NCI-H187 treated with DMSO at 0.1 percent for 48 hours (cell line): ENCODE measurements at places on chromosomes 1 and 21.

DNA sequence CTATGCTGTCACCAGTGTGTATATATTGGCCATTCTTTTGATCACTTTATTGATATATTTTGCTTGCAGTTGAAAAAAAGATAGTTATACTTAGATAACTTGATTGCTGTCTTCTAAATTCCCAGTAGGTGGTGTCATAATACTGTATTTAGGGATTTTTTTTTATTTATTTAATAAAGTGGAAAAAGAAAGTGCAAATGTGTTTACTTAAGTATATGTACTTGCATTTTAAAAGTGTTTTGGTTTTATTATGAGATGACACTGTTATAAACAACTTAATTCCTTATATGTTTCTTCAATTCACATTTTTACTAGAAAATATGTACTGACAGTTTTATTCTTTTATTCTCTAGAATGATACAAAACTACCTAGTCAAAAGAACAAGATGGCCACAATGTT, 164.8 kb downstream of the USP25 start:
- no peak for DNase-seq

DNA sequence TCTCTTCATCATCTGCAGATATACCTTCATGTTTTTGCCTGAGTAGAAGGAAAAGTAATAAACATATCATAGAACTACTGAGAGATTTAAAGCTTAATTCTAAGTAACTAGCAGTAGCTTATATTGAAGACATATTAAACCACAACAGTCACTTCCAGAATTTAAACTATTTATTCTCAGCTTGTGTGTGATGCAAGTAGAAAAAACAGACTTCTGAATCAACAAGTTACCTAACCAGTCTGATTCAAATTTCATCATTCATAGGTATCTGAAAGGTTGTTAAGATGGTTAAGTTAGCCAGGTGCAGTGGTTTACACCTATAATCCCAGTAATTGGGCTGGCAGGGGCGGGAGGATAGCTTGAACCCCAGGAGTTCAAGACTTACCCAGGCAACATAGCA, 41.9 kb downstream of the SPAG17 start:
- DNase-seq: no peak

DNA sequence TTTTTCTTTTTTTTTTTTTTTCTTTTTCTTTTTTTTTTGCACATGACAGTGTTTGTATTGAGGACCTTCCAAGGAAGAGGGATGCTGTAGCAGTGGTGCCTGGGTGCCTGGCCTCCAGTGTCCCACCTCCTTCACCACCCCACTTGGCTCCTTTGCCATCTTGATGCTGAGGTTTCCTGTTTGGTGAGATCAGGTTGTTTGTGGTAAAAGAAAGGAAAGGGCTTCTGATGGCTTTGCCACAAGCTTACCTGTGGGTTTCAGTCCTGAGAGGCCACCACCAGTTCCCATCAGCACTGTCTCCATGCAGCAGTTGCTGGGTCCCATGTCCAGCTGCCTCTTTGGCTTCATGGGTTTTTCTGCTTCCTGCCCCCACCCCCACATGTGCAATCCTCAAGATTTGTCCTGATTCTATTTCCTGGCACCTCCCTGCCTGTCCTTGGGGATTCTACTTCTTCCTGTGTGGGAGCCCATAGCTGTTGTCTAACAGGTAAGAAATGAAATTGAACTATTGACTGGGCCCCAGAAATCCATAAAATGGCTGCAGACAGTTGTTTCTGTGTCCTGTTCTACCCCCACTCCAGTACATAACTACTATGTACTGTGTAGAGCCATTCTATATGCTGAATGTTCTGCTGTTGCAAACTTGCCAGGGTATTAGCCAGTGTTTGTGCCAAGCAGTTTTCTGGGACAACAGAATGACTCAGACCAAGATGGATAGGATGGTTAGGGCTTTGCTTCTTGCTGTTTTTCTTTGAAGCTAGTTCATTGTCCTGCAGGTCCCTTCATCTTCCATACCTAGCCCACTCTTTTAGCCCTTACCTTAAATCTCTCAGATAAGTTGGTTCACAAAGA, 4.2 kb upstream of the CCDC28B start:
- no peak for DNase-seq

DNA sequence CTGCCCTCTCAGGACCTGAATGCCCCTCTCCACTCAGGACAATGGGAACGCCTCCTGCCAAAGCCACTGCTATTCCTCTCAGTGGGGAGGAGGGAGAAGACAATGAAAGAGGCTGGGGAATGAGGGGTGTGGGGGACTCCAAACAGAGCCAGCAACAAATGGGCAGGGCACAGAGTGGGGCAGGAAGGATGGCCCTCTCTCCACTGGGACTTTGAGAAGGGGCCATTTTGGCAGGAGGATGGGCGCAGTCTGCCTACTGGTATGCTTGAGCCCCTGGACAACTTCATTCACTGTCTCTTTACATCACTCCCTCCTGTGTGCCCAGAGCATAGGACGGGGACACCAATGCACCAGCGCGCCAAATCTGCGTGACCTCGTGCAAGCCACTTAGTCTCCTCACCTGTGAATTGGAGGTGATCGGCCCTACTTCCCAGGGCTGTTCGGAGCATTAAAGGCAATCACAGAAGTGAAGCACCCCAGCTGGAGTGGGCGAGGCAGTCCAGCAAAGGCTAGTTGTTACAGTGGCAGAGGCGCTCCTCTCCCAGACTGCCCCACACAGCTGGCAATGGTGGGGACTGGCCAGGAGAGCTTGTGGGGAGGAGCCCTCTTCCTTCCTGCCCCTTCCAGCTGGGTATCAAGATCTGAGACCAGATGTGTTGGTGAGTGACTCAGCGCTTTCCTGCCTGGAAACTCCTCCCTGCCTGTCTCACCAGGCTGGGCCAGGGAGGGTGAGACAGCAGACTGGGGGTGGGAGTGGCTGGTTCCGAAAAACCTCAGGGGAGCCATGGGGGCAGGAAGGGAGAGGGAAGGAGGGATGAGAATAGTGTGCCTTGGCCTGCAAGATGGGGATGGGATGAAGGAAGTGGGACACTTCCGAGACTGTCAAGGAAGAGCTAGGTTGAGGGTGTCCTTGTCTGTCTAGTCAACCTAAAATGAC, 22.4 kb upstream of the SYNC start:
- DNase-seq: no peak

DNA sequence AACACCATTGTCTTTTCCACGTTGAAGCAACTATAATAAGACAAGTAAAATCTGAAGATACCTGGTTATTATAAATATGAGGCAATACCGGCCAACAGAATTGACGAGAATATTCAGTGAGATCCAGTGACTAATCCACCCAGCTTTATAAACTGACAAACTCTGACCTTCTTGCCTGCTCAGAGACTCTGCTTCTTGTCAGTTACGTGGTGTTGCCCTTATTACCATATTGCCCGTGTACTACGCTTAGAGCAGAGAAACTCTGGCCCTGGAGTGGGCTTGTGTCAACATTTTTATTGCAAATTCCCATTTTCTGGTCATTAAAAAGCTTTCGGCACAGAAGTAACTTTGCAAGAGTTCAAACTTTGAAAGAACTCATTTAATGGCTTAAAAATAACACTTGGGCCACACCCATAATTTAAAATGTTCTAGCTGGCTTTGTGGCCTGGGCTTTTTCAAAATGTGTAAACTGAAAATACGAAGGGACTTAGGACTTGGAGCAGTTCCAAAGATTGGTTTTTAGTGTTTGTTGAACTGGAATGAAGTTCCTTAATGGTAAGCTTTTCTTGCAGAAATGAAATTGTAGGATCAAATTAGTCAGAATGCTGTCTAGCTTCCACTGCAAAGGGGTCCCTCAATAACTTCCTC, 266.2 kb downstream of the LMO4 start:
- DNase-seq: no peak

DNA sequence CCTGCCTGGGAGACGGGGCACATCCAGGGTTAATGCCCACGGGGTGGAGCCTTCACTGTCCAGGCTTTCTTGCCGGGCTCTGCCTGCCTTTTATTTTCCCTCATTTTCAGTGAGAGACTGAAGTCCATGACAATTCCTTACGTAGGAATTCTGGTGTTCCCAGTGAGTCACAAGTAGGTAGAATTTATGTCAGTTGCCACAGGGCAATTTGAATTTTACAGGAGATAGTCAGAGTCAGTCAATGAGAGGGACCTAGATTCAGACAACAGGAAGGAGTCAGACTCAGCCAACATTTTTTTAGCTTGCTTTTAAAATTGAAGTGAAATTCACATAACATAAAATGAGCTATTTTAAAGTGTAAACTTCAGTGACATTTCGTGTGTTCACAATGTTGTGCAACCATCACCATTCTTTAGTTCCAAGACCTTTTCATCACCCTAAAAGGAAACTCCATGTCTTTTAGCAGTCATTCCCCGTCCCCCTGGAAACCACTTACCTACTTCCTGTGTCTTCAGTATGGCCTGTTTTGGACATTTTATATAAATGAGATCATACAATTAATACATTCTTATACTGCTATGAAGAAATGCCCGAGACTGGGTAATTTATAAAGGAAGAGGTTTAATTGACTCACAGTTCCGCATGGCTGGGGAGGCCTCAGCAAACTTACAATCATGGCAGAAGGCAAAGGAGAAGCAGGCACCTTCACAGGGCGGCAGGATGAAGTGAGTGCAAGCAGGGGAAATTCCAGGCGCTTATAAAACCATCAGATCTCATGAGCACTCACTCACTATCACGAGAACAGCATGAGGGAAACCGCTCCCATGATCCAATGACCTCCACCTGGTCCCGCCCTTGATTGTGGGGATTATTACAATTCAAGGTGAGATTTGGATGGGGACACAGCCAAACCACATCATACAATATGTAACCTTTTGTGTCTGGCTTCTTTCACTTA, 14.6 kb downstream of the AJAP1 start:
- DNase-seq: no peak

DNA sequence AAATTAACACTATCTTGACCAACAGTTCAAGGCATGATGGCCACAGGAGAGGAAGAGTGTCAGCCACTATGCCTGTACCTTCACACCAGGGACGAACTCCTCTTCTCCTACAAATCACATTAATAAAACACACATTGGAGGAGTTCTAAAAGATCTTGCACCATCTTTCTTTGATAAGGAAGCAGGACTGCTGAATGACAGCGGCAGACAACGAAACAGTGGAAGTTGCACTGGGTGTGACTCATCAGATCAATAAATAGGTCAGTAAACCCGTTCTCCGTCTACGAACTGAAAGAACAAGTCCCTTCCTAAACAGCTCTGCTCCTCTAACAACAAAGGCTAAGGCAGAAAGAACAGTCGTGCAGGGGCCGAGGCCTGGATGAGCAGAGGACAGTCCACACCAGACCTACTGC, 23.1 kb downstream of the UBE2G2 start:
- no peak for DNase-seq

- DNase-seq: no peak
These were observed 71.0 kb downstream of the NENF start for GRCh38 chr1:212503714-212504113.

DNA sequence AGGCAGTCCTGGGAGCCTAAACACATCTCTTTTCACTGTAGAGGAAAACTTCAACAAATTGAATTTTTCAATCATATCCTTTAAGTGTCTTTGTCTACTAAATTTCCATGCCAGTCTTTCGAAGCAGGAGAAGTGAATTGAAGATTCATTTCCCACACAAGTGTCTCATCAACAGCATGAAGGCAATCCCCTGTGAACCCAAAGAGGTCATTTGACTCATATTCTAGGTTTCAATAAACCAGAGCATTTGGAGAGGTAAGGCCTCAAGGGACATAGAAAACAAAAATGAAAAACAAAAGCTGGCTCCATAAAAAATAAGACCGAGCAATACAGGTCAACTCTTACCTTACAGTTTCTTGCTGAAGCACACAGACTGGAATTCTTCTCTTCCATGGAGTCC, 94.1 kb upstream of the ATP1B1 start:
- no peak for DNase-seq

GRCh38 chr1:196380316-196380715, 227.9 kb downstream of the KCNT2 start:
- DNase-seq: no peak

GRCh38 chr21:36587388-36587787, 107.5 kb upstream of the CLDN14 start:
- no peak for DNase-seq

DNA sequence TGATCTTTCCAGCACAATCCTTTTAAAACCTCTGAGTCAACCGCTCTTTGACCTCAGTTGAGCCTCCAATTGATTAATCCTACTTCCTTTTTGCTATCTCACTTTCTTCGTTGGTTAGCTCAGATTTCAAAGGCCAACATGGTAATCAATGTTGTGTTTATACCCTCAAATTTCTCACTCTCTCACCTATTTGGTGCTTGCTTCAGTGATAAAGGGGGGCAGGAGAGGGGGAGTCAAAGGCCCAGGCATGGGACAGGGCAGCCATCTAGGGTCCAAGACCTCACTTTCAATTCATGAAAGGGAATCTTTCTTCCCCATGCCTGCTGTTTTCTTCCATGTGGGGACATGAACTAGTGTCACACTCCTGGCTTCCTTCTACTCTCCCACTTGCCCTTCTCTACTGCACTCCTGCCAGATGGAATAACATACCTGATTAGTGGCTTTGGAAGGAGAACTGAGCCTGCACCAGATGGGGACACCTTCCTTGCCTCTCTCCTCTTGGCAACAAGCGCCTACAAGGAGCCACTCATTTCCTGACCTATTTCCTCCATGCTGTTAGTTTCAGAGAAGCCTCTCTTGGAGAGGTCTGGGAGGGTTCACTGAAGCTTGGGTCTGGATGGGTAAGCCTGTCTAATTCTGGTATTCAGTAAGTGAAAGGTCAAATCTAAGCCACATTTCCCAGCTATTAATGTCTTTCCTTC, 73.3 kb upstream of the ARHGAP29 start:
- no peak for DNase-seq

GRCh38 chr1:179808503-179808902, 65.4 kb downstream of the FAM163A start:
- no peak for DNase-seq

- DNase-seq: no peak
These were observed 57.3 kb downstream of the SDCCAG8 start for GRCh38 chr1:243312952-243313634.

DNA sequence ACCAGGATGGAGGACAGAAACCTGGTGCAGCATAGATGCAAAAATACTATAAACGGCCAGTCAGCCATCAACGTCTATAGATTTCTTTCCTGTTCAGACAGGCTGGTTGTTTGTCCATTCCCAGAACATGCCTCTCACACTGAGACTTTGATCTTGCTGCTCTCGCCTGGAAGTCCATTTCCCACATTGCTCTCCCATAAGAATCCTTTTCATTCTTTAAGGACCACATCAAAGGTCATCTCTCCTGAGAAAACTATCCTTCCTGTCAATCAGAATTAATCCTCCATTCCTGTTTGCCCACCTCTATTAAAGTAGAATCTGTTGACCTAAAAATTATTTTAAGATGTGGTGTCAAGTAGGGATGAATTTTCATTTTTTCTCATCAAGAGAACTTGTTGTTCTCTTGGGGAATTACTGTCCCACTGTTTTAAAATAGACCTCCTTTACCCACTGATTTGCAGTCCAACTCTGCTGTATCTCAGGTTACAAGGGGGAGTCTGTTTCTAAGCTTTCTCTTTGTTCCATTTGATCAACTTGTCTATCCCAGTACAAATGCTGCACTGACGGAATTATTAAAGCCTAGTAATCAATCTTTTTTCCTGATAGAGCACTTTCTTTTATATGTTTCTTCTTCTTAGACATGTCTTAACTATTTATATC, 172.7 kb downstream of the PATJ start:
- no peak for DNase-seq
